ENCODE measurements at places on chromosomes 16 and 17.

- no peak for DNase-seq
Measured at GRCh38 chr16:4852221-4852872, 5.1 kb downstream of the UBN1 start.

DNA sequence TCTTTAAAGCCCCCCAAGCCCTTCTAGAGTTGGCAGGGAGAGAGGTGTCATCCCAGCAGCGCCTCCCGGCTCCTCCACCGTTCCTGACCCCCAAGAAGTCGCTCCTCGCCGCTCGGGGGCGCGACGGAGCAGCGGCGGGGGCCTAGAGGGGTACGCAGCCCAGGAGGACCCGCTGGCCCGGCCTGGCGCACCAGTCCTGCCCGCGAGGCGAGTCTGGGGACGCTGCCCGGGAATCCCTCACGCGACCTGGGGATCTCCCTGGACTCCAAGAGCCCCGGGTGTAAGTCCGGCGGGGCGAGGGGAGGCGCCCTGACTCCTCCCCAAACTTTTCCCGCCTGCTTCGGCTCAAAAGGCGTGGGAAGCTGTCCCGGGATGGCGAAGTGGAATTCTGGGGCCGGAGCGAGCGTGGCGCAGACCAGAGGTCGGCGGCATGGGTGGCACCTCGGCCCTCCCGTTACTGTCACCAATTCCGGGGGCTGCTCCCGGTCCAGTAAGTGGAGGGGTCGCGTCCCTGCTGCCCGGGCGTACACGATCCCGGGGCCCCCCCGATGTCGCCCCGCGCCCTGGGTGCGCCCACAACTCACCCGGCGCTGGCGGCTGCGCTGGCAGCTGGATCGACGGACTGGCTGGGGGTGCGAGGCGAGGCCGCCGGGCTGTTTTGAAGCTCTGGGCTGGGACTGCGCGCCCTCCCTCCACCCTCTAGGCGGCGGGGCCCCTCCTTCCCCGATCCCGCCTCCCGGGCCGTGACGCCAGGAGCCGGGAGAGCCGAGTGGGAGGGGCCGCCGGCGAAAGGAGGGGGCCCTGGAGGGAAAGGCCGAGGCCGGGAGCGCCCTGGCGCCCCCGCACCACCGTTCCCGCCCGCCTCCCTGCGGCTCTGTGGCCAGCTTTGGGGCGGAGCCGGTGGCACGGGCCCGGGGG, at the start of gene EMP2:
TSS of gene EMP2 (minus strand) at position 634 of the 918 bp plus-strand sequence. CDS start 32,981 bp downstream, outside the sequence.
- peak; percentile 87 for DNase-seq

GRCh38 chr17:51184124-51184523, 17.9 kb downstream of the NME2 start:
- no peak for DNase-seq

GRCh38 chr16:86061318-86061695, 162.3 kb downstream of the IRF8 start:
- no peak for DNase-seq

- no peak for DNase-seq
Measured at GRCh38 chr17:48503747-48504146, 27.1 kb downstream of the HOXB1 start.

DNA sequence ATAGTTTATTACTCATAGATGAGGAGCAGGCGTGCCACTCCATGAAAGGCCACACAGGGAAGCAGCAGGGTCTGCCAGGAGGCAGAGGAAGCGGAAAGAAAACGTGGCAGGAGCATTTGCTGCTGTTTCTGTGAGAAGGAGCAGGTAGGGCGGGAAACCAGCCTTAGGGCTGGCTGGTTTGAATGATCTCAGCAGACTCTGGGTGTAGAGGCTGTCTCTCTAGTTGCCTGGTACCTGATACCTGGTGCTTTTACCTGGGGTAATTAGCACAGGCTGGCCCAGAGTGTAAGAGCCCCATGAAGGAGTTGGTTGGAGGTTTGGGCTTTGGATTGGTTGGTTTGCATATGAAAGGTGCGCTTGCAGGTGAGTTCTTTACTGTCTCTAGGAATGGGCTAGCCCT, 205.0 kb upstream of the CACNG3 start:
- DNase-seq = peak; percentile 85

- no peak for DNase-seq
Measured at GRCh38 chr17:6780886-6781285, 4.9 kb downstream of the FBXO39 start.

DNA sequence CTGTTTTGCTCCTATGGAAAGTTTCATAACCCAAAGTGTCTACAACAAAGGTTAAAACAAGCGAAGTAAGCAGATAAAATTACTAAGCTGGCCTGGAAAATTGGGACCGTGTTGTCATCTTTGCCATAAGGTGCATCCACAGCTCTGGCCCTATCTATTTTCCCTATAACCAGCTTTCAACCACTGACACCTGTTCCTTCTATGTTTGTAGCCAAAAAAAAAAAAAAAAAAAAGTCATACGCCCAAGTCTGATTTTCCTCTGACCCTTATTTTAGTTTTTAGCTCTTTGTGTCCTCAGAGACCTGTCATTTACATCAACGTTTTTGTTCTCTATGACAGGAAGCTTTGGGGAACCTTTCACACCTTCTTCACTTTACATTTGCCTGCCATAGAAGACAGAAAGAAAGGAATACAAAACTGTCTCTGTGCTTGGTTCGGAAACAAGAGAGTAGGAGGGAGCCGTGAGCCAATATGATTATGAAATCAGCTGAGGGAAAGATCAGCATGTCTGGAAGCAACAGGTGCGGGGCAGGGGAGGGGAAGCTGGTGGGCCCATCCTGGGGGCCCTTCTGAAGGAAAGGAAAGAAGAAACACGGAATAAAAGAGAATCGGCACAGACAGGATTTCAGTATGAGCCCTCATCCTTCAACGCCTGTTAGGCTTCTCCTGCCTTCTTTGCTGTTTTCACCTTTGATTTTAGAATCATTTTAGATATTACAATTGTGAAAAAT, 8.5 kb downstream of the HS3ST3A1 start:
- no peak for DNase-seq

DNA sequence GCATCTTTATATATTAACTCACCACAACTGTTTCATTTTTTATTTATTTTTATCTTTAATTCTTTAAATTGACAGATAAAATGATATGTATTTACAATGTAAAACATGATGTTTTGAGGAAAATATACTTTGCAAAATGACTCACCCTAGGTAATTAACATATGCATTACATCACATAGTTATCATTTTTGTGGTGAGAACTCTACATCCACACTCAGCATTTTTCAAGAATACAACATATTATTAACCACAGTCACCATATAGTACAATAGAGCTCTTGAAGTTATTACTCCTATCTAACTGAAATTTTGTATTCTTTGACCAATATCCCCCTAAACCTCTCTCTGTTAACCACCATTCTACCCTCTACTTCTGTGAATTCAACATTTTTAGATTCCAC, 194.7 kb upstream of the KIF2B start:
- DNase-seq = no peak

GRCh38 chr16:56974549-56975300, 13.0 kb downstream of the CETP start:
- DNase-seq = no peak

Data from GM23338 (cell line).